ENCODE measurements at places on chromosomes 5 and 9. TPM values are rescaled to one million over a fixed set of nuclear protein-coding genes. Genes with fewer than 3 reads are reported as not detected.

GRCh38 chr9:131187957-131188356, 62.6 kb downstream of the NUP214 start:
- no peak for DNase-seq

DNA sequence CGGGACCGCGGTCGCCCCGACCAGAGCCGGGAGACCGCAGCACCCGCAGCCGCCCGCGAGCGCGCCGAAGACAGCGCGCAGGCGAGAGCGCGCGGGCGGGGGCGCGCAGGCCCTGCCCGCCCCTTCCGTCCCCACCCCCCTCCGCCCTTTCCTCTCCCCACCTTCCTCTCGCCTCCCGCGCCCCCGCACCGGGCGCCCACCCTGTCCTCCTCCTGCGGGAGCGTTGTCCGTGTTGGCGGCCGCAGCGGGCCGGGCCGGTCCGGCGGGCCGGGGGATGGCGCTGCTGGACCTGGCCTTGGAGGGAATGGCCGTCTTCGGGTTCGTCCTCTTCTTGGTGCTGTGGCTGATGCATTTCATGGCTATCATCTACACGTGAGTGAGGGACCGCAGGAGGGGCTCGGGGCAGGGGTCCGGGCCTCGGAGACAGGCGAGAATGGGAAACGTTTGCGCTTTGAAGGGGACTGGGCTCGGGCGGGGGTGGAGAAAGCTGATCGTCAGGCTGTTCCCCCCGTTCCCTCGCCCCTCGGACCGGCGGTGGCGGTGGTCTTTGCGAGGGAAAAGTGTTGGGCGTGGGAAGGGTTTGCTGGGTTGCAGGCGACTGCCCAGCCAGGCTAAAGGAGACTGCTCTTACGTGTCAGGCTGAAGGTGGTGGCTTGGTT, 457 bp downstream of the UGCG start:
- DNase-seq = no peak

Gene TEX48
- not detected for total RNA-seq

Gene TYRP1
- total RNA-seq = 0.18 TPM

GRCh38 chr5:156191547-156191946, 135.4 kb upstream of the SGCD start:
- no peak for DNase-seq

DNA sequence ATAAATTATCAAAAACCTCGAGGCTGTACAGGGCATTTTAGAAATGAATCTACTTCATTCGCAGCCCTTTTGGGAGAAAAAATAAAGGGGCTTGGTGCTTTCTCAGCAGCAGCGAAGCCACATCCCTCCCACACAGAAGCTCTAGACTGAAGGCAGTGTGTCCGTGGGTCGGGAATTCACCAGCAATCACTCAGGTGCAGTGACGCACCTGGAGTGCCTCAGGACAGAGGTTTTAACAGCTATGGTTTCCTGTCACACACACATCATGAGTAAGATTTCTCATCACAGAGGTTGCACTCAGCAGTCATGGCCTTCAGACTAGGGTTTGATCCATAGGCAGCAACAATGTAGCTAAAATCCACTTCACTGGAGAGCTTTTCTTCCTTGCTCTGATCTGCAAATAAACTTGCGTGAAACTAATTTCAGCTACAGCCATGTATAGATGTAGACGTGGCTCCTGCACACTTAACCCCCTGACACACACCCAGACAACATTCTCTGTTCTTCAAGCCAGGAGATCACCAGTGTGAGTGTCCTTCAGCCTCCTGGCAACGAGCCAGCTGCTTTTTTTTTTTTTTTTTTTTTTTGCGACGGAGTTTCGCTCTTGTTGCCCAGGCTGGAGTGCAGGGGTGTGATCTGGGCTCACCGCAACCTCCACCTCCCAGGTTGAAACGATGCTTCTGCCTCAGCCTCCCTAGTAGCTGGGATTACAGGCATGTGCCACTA, 34.8 kb downstream of the DYNC2I2 start:
- DNase-seq = no peak

GRCh38 chr9:69895659-69896058, 75.0 kb downstream of the CFAP95 start:
- DNase-seq = no peak

- no peak for DNase-seq
These were observed 2.6 kb upstream of the CPEB4 start for GRCh38 chr5:173885475-173886010.

- DNase-seq = peak; percentile 20
These were observed 1.5 kb downstream of the VAV2 start for GRCh38 chr9:133990366-133991213.

Gene RICTOR
- total RNA-seq = 13.0 TPM

GRCh38 chr5:54045077-54045792, 265.1 kb downstream of the ARL15 start:
- no peak for DNase-seq

Gene ETF1
- 116 TPM for total RNA-seq

Gene CEL
- total RNA-seq = 0.34 TPM

DNA sequence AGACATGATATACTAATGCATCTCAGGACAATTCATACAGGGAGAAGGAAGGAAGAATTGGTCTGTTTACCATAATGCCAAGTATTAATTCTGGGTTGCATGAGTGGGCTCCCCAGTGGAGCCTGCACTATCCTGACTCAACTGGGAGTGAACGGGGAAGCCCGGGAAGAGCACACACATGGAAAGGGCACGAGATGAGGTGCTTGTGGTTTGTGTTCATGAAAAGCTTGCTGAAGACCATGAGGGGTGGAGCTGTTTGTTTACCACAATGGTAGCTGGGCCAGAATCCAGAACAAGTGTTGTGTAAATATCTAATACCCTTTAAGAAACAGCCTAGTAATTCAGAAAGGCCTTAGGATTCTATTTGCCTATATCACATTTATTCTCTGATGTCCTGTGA, 44.6 kb downstream of the POC5 start:
- no peak for DNase-seq

- peak; percentile 62 for DNase-seq
These were observed 9.3 kb upstream of the ACSL6 start for GRCh38 chr5:132020568-132021339.

DNA sequence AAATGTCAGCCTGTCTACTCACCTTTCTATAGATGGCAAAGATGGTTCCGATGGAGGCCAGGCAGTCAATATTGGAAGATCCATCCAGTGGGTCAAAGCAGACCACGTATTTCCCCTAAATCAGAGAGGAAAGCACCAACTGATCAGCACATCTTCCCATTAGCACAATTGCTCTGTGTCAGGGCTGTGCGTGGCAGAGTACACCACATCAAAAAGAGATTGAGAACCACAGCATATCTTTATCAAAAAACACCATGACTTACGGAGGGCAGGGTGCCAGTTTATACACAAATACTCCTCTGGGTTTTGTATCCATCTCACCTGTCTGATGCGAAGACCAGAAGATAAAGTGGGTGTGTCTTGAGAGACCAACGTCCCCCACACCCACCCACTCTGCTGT, 9.1 kb downstream of the FBP2 start:
- no peak for DNase-seq

Gene SLC34A3
- not detected for total RNA-seq

GRCh38 chr5:58317009-58317408, 142.9 kb downstream of the PLK2 start:
- DNase-seq = no peak

- DNase-seq = no peak
These were observed 34.9 kb downstream of the PTGES start for GRCh38 chr9:129717991-129718390.

GRCh38 chr9:87236546-87236945, 261.1 kb upstream of the DAPK1 start:
- no peak for DNase-seq

Gene SLC45A2
- total RNA-seq = not detected

GRCh38 chr9:38389313-38389712, 3.2 kb upstream of the ALDH1B1 start:
- DNase-seq = no peak

DNA sequence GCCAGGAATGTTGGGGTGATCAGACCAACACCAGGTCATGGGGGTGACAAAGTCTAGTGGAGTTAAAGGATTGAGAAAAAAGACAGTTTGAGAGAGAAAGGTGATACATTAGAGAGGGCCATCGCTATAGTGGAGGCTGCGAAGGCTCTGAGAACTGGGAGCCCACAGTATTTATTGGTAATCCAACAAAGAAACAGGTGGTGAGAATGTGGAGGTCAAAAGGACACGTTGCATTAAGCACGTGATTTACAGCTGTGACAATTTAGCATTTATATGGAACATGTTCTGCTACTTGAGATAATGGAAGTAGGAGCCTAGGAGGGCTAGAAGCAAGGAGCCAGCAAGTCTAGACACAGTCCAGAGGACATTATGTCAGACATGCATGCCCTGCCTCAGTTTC, 2086.5 kb upstream of the C9orf72 start:
- no peak for DNase-seq

Gene NUTM2G
- not detected for total RNA-seq

- DNase-seq = no peak
These were observed 11.0 kb upstream of the FAM81B start for GRCh38 chr5:95380103-95380628.

DNA sequence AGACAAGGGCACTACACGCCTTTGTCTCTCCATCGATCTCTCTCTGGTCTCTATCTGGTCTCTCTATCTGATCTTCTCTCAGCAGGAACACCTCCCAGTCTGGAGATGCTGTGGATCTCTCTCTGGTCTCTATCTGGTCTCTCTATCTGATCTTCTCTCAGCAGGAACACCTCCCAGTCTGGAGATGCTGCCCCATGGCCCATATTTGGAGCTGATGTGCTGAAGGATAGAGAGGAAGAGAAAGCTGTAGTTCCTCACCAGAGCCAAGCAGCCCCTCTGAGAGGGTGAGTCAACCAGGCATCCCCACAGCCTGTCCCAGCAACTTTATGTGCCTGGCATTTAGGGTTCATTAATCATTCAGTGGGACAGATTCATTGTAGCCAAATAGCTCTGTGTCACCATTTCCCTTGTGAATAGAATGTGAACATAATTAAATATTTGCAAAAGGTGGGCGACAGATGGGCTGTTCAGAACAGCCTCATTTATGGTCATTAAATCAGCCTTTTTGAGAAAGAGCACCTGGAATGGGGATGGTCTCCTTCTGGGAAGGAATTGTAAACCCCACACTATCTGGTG, 189.3 kb upstream of the MAST4 start:
- no peak for DNase-seq
